ENCODE measurements at places on chromosomes 5 and 9. TPM values are rescaled to one million over a fixed set of nuclear protein-coding genes. Genes with fewer than 3 reads are reported as not detected.

Gene PCDHB10
- 0.28 TPM for total RNA-seq

Gene MRPS27
- total RNA-seq = 79.1 TPM

Gene SMIM32
- not detected for total RNA-seq

Gene ZFP2
- total RNA-seq = 0.83 TPM

Gene ENHO
- not detected for total RNA-seq

Gene FOXD4
- total RNA-seq = 0.28 TPM
